SJSA1 (cell line): ENCODE measurements at places on chromosomes 3 and 15. TPM values are rescaled to one million over a fixed set of nuclear protein-coding genes. Genes with fewer than 3 reads are reported as not detected.

DNA sequence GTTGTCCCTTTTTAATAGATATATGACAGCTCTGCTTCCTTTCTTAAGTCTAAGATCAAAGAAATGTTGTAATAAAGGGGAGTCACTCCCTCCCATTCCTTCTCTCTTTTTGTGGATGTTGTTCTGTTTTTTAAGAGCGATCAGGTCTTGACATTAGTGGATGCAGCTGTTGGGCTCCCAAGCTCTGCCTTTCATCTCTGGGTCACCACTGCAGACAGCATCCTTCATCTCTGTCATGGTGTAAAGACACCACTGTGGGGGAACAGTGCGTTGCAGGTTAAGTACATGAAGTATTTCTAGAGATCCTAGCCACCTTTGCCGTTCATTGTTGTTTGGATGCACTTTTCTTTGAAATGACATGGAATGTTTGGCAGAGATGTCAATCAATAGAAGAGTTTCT lies 17.7 kb downstream of the FNDC3B start:
- DNase-seq: no peak

DNA sequence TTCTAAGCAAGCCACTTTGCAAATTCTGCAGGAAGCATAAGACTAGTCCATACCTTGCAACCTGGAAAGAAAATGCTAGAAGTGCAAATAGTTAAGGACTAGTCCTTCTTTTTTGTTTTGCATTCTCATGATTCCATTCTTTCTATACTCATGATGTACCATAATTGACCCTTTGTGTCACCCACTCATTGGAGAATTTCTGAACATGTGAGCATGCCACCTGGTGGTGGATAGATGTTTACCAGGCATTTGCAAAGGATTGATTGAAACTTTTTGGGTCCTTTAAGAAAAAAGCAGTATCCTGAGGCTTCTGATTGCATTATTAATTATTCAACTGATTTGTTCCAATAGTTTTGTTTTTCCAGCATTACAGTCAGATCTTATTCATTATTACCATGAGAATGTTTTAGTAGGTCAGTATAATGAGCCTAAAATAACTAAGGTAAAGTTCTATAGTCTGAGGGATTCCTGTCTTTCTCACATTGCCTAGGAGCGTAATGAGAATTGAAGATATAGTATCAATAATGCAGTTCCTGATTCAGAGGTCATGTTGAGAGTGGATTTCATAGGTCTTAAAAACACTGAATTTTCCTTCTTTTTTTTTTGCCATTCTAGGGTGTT lies 20.2 kb upstream of the DIPK2A start:
- no peak for DNase-seq

DNA sequence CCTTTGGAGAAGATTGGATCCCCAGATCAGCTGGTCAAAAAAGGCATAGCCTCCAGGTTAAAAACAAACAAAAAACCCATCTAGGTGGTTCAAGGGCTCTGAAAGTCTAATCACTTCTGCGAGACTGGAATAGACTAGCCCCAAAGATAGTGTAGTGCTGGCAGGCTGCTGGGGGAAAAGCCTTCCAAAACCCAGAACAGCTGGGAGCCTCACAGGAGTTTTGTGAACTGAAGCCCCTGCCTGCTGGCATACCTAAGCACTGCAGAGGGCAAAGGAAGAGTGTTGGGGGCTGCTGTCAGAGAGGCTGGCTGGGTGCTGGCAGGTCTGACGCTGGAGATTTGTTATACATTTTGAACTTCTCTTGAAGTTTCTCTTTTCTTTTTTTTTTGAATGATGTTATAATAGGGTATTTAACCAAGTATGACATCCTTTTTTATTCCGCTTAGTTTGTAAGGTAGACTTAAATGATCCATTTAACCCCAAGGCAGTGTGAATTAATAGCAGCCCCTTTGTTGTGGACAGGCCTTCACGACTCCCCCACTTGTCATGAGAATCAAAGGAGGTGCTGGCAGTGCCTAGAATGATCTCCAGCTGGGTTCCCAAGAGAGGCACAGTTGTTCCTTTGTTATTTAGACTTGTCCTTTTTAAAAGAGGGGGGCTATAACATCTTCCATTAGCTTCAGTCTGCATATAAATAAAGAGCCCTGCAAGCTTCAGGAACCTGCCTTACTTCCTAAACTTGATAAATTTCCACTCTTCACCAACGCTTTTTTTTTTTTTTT lies 53.9 kb downstream of the CRTC3 start:
- DNase-seq: no peak

DNA sequence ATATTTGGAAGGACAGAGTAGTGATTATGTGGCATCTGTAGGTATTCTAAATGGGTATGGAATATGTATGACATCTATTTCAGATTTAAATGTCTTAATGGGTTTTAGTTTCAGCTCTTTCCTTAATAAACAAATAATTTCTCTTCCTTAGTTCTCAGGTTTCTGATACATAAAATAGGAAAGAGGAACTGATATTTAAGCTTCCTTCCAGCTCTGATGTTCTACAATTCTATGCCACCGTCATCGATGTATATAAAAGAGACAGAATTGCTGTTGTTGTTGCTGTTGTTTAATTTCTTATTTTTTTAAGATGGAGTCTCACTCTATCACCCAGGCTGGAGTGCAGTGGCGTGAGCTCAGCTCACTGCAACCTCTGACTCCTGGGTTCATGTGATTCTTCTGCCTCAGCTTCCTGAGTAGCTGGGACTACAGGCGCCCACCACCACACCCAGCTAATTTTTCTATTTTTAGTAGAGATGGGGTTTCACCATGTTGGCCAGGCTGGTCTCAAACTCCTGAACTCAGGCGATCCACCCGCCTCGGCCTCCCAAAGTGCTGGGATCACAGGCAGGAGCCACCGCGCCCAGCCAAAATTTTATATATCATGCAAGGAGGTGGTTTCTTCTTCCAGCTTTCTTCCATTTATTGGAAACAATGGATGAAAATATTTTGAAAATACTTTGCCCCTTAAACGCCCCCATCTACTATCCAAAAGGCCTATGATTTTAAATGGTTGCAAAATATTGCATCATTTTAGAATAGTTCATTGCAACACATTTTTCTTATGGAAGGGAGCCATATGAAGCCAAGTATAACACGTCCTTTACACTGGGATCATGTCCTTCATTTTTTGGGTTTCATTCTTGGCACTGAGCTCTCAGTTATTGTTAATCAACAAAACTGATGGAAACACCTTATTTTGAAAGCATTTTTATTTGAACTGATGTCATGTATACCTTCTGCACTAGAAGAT lies 13.9 kb upstream of the C15orf61 start:
- DNase-seq: no peak

FBXW12 gene
- not detected in 2 replicates for total RNA-seq

MST1R gene
- not detected in 2 replicates for total RNA-seq

CA12 gene
- 3.7 and 5.6 TPM in 2 replicates for total RNA-seq

FAM3D gene
- total RNA-seq: not detected in 2 replicates
